ENCODE measurements at places on chromosomes 1 and 21. TPM values are rescaled to one million over a fixed set of nuclear protein-coding genes. Genes with fewer than 3 reads are reported as not detected.

The LIPI gene
- total RNA-seq, result not detected

The MASP2 gene
- total RNA-seq, result not detected

The ODR4 gene
- 30.7 TPM for total RNA-seq

DNA sequence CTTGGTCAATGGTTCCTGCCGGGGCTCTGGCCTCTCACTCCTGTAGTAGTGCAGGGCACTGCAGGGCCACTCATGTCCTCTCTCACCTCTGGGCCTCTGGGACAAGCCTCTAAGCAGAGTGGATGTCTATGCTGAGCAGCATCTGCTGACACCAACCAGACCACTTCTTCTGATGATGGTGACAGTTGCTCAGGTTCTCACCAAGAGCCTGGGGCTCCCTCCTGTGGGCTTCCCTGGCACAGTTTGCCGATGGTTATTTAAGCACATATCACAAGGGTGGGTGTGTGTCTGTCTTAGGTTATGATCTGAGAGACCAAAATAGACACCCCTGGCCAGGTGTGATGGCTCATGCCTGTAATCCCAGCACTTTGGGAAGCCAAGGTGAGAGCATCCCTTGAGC, 17.4 kb upstream of the GPR137B start:
- DNase-seq, result no peak

- no peak for DNase-seq
Observed at GRCh38 chr1:79052829-79053449, 46.4 kb upstream of the ADGRL4 start.

GRCh38 chr1:43509007-43509739, 21.5 kb upstream of the PTPRF start:
- no peak for DNase-seq

DNA sequence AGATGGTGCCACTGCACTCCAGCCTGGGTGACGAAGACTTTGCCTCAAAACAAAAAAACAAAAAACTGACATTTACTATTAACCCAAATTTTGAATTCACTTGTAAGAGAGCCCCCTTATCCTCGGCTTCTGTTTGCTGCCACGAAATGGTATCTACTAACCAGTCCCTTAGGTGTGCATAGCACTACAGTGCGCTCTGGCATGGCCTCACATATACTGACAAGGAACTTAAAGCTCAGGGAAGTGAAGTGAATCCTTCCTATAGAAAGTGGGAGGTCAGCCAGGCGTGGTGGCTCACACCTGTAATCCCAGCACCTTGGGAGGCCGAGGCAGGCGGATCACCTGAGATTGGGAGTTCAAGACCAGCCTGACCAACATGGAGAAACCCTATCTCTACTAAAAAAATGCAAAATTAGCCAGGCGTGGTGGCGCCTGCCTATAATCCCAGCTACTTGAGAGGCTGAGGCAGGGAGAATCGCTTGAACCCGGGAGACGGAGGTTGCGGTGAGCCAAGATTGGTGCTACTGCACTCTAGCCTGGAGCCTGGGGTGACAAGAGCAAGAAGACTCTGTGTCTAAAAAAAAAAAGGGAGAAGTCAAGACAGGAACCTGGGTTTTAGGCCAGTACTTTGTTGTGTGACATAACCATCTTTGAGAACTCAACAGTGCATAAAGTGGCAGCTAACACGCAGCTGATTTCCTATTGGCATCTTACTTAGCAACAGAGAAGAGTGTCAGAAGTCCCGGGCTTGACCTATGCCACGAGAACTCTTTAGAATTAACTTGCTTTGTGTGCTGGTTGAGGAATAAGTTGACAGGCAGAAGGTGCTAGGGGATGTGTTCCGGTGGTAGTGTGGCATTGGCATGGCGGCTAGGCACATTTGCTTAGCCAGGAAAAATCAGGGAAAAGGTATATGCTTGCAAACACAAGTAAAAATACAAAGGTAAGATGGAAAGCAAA, 16.8 kb downstream of the ERRFI1 start:
- no peak for DNase-seq

- DNase-seq, result no peak
Observed at GRCh38 chr1:162093095-162093494, 23.6 kb downstream of the NOS1AP start.

- DNase-seq, result no peak
Observed at GRCh38 chr1:151920149-151920548, 10.8 kb upstream of the THEM4 start.

DNA sequence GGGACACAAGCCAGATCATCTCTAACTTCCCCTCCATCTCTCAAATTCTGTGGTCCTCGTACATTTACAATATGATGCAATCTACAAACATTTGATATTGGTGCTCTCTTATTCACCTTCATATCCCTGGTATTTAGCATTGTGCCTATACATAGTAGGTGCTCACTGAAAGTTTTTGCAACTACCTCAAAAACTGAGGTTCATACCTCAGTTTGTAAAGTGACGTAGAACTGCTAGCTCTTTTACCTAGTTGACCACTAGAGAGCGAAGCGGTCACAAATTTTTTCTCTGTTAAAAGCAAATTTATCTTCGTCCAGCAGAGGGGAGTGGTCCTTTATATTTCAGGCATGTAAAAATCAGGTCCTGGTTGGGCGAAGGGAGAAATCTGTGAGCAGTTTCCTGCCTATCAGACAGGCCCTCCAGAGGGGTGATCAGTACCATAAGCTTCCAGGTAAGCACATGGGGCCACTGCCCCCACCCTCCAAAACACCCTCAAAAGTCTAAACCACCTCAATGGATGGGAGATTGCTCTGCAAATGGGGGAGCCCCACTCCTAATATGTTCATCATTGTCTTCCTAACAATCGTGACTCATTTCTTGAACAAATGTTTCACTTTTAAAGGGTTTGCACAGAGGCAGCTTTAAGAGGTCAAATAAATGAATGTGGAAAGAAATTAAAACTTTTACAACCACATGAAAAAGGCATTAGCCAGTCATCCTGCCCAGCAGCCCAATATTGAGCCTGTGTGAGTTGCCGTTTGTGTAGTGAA, 10.6 kb upstream of the HLCS start:
- no peak for DNase-seq
